ENCODE measurements at places on chromosomes 4 and X.

DNA sequence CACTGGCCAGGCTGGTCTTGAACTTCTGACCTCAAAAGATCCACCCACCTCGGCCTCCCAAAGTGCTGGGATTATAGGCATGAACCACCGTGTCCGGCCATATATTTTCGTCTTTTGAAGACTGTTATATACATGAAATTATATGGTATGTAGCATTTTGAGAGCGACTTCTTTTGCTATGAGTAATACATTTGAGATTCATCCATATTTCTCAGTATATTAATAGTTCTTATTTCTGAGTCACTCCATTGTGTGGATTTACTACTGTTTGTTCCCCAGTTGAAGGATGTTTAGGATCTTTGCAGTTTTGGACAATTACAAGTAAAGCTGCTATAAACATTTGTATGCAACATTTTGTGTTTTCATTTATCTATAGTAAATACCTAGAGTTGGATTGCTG lies 34.9 kb downstream of the GNL3L start:
- DNase-seq = no peak

DNA sequence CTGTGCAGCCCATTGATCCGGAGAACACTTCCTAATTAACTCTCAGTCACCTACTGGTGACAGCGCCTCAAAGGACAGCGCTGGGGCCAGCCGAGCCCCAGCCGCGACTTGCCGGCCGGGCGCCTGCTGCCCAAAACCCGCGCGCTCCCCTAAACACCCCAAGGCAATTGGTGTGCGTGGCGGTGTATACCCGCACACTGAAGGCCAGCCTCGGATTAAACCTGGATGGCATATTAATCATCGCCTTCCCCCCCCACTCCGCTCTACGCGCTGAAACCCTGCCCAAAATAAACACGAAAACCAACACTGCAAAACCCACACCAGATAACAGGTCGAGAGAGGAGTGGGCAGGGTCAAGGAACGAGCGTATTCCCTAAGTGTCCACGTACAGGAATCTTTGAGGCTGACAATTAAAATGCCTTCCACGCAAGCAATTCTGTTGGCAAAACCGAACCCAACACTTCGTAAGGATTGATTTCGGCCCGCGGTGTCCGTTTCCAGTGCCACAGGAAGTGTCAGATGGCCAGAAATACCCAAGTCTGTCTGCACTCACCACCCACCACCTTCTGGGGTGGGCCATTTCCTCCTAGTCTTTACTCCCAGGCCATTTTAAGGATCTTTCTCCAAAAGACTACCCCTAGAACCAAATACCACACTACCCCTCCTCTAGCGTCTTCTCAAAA lies 2.7 kb downstream of the BCOR start:
- no peak for DNase-seq

DNA sequence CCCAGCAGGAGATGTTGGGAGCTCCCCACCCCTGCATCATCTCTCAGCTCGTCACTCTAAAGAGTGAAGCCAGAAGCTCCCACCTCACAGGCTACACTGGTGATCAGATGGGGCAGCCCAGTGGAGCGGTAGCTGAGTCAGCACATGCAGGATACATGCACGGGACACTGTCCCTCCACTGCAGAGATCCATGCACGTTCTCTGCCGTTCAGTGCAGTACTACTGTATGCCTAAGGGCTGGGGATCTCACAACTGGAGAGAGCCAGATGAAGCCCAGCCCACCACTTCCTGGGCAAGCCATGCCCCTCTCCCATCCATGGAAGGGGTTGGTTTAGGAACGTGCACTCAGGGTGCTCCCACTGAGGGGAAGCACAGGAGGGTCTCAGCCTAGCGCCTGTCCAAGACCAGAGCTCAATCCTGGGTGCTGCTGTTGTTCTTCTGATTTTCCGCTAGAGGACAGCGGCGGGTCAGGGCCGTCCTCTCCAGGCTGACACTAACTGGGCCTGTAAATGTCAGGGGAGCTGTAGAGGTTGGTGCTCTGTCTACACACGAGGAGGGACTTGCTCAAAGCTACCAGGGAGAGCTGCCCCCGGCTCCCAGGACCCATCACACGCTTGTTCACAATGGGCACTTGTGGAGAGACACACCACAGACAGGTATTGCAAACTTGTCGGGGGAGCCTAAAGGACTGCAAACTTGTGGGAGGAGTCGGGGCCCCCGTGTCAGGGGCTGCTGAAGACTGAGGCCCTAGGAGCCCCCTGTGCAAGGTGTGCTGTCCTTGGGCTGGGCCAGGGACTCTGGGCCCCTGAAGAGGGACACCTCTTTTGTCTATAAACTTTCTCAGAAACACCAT lies 18.2 kb upstream of the ABLIM2 start:
- DNase-seq = peak; percentile 59

DNA sequence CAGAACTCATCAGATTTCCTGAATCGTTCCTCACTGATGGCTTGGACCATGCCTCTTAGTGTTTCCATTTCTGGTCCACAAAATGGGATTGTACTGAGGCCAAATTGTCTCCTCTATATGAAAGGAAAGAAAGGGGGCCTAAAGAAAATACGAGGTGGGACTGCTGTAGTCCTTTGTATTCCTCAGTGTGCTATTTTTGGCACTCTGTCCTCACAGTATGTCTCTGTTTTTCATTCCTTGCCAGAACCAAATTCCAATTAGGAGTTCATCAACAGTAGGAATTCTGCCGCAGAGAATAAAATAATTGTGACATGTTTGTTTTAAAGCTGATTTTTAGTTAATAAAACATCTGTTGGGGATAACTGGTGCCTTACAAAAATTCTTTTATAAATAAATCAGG lies 515.7 kb downstream of the SMARCA1 start:
- DNase-seq = no peak
